ENCODE measurements at places on chromosomes 3 and 15.

DNA sequence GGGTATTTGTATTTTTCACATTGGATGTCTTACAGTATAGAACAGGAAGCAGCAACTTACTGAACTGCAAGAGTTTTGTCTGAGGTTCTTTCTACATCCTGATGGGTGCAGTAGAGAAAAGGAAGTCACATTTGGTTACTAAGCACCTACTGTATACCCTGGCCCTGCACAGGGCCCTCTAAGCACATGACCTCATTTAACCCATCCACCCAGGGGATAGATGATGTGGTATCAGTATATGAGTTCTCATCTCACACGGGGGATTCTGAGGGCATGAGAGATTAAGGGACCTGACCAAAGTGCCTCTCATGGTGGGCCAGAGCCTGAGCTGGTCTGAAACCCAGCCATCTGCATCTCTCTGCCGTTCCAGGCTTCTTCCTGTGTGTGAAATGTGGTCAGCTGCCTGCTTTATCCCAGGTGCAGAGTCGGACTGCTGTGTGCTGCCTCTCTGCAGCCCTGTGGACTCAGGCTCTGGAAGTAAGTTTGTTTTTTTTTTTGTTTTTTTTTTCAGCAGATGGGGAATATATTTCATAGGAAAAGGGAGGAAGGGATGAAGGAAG is 17.9 kb downstream of the SLC6A11 start:
- DNase-seq = no peak

GRCh38 chr3:79947469-79947868 is 179.7 kb upstream of the ROBO1 start:
- no peak for DNase-seq

GRCh38 chr3:25692341-25692740 is 27.6 kb upstream of the TOP2B start:
- no peak for DNase-seq

GRCh38 chr3:44584646-44585501 is at the start of gene ZNF660:
TSS of gene ZNF660 (plus strand) at chr3:44584964. CDS start at chr3:44594194, 9,230 bp downstream.
- peak; percentile 64 for DNase-seq

GRCh38 chr15:55884223-55884622 is 109.2 kb downstream of the NEDD4 start:
- no peak for DNase-seq

DNA sequence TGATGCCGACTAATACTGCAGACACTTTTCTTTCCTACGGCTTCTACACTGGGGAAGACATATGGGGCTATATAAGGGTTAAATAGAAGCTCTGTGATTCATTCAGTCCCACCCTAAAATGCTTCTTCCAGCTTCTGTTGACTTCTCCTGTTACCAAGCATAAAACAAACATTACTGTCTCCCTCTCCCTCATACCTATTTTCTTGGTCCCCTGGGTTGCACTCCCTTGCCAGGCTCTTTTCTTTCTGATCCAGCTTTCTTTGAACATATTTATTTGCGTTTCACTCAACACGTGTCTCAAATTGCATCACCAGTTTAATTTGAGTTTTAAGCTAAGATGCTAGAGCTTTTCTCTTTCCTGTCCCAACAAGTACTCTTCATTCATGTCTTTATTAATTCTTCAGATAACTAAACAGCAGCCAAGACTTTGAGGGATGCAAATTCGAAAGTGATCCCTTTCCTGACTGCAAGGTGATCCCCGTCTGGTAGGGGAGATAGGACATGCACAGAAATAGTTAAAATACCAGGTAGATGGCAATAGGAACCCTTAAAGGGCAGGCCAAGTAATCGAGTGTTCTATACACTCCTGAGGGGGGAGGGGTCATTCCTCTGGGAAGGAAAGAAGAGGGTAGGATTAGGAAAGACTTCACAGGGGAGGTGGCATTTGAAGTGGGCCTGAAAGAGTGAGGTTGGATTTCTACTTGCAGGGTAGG is 198.6 kb upstream of the BCL6 start:
- no peak for DNase-seq

DNA sequence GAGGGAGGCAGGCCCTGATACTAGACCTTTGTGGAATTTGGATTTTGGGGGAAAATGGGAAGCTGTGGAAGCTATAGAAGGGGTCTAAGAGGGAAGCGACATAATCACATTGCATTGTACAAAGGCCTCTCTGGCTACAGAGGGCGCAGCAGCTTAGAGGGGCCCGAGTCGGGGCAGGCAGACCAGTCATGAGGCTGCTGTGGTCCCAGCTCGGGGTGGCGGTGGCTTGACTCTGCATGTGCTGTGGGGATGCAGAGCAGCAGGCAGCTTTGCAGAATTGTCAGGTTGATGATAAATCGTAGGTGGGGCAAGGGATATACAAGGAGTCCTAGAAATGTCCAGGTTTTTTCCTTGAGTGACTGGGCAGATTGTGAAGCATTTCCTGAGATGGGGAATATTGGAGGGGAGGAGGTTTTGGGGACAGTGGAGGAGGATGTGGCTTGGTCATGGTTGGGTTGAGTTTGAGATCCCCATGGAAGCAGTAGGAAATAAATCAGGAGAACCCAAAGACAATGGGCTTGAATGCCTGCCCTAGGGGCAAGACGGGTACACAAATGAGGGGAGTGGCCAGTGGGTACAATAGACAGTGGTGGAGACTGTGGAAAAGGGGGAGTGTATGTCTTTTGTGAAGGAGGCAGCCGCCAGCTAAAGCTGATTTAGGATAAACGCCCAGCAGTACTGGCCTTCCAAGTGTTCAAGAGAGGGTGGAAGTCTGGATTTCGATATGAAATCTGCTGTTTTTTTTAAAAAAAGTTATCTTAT is 94.1 kb downstream of the HMG20A start:
- no peak for DNase-seq

DNA sequence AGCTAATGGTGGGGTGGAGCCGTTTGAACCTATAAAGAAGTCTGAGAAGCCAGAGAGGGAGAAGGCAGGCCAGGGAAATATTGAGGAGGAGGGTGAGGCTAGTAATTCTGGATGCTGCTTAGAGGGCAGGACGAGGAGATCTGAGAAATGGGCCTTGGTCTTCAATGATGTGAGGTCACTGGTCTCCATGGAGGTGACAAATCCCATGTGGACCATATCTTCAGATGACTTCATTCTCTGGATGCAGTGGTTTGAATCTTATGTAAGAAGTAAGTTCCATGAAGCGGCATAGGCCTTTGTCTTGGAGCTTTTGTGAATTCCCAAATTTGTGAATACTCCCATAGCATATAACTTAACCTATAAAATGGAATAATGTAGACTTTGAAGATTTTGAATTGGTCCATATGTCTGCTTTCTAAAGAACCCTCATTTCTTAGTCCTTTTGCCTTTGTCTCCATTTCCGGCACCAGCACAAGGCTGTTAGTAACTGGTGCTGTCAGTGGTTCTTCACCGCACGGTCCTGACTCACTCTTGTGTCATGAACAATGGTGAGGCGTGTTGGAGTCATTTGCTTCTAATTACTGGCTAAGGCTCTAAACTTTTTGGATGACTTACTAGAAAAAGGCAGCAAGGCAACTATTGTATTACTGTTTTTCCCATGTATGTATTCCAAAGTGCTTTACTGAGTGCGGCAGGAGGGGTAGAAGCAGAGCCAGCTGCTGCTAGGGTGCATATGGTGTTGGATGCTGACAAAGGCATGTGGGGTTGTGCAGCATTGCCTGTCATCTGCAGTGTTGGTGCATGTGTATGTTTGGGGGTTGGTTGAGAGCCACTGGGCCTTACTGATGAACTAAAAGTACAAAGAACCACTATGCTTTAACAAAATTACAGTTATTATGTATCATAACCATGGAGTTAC is 279.3 kb upstream of the C2CD4B start:
- no peak for DNase-seq

- peak; percentile 47 for DNase-seq
Measured at GRCh38 chr15:85408270-85408746, 27.9 kb downstream of the AKAP13 start.

DNA sequence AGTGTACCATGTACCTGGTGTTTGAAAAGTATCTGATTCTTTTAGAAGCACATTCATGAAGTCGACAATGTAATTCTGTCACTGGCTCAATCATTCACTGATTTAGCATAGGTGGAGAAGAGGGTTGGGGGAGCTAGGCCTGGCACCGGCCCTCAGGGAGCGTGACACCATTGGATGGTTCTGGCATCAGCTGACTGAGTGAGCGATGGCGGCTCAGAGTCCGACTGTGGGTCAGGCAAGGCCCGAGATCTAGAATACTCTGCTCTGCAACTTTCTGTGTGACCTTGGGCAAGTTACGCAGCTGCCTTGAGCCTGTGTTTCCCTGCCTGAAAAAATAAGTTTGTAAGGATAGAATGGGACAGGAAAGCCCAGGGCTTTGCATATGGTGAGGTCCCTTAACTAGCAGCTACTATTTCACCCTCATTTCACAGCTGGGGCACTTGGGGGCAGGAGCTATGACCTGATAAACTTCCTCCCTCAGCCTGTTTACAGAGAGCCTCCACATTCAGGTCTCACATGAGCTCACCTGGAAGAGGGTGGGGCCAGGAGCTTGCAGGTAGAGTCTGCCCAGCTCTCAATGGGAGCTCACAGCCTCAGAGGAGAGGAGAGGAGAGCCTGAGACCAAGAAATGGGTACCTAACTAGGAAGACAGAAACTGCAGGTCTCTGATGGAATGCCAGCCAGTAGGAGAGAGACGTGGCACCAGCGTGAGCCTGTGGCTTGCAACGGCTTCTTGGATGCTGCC is 153.7 kb upstream of the TLE3 start:
- DNase-seq = no peak

DNA sequence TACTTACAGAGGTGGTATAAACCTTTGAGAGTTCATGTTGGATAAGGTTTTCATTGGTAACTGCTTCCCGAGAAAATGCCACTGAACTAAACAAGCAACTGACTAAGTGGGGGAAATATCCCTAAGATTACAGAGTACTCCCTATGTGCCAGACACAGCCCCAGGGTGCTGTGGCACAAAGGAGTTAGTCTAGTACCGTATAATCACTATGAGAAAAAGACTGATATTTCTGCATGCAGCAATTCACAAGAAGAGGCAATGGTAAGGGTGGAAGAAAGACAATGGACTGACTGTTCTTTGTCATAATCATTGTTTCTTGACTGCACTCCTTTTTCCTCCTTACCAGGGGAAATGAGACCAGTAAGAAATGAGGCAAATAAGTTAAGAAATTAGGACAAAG is 20.0 kb upstream of the SLC25A26 start:
- no peak for DNase-seq

DNA sequence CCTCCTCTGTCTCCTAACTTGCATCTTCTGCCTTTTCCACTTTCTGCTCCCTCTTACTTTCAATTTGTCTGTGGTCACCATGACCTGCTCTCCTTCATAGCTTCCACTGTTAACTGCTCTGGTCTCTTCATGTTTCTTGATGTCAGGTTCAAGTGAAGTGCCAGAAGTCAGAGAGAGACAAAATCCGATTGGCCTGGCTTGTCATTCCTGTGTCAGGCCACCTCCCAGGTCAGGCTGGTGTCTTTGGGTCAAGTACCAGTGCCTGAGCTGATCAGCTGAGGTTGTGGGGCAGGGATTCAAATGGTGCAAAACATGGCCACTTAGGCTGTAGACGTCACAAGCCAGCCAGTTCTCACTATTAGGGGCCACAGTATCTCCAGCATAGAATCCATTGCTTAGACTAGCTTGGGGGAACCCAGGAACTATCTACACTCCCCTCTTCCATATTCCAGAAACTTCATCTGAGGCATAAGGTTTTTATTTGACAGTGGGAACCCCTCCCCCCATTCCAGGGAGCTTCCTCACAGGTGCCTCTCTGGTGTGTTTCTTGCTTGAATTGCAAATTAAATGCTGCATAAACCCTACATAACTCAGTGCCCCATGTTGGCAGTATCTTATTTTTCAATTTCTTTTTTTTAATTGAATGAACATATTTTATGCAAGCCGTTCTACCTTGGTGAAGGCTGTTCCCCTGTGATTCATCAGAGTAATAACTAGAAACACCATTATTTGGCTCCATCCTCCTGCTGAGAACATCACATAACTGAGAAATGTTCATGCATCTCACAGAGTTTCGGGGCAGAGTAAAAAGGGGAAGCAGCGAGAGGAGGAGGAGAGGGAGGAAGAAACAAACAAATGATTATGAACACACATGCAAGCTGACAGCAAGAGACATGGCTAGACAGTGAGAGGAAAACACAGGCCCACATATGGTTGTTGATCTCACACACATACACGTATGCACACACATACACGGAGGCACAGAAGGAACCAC is 175.8 kb downstream of the TLE3 start:
- DNase-seq = peak; percentile 55

DNA sequence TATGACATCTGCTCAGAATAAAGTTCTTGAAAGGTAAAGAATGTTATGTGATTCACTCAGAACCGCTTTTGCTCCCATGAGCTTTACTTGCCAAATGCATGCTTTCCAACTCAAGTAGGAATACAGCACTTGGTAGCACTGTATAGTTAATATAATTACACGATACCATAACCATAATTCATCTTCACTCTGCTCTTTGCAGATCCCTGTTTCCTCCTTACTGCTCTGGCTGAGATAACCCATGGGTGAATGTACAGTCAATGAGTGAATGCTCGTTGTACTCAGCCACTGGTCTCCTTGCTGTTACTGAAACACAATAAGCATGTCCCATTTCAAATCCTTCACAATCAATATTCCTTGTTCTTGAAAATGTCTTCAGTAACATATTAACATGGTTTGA is 550.0 kb downstream of the FGF12 start:
- no peak for DNase-seq

DNA sequence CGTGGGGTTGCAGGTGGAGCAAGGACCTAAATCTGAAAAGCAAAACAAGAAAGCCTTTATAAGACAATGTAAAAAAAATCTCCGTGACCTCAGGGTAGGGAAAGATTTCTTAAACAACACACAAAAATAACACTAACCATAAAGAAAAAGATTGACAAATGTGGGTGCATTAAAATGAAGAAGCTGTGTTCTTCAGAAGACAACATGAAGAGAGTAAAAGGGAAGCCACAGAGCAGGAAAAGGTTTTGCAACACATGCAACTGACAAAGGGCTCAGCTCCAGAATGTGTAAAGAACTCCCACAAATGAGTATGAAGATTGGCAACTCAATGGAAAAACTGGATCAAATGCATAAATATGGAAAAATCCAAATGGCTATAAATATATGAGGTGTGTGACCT is 74.2 kb downstream of the MAGEF1 start:
- no peak for DNase-seq

DNA sequence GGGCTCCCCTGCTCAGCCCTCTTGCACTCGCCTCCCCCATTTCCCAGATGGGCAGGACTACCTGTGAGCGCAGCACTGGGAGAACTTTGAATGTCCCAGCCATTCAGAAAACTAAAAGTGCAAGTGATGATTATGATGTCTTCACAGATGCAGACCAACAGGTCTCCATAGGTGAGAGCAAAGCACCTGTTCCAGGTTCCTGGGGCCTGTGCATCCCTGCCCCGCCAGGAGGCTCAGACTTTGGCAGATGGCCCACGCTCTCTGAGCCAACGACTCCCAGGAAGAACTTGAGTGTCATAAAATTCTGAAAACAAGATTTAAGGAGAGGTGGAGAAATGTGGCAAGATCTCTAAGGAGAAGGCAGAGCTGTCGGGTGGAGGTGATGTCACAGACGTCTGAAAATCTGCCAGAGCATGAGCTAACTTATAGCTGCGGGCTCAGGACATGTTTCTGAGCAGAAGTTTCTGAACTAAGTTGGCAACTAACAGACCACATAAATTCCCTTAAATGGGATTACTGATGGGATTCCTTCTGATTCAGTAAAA is 110.8 kb upstream of the IGF1R start:
- DNase-seq = no peak

All from germinal center (tissue), 1 donor.